Umbilical cord (tissue), 2 donors: ENCODE measurements at places on chromosomes 1 and 21.

DNA sequence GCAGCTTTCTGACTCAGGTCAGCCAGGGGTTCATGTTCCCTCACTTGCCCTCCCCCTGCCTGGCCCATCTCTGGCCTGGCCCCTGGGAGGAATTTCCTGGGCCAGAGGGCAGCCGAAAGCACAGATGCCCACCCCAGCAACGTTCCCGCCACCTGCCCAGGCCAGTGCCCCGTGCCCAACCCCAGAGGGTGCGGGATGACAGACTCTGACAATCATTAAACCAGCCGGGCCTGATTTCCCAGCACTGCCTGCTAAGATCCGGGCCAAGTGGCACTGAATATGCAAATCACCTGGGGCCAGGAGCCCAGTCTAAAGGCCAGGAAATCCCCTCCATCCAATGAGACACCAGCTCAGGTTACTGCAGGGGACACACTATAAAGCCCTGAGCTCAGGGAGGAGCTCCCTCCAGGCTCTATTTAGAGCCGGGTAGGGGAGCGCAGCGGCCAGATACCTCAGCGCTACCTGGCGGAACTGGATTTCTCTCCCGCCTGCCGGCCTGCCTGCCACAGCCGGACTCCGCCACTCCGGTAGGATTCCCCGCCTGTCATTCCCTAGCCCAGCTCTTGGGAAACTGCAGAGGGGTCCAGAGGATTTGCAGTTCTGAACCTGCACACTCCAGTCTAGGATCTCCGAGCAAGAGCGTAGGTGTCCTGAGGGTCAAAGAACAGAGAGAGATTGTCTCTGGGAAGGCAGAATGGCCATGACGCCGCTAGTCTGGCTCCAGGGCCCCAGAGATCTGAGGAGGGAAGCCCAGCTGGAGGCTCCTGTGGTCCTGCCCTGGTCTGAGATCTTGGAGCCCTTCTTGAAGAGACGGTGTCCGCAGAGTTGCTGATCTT, at the start of gene ELF3:
TSS of gene ELF3 (plus strand) at position 408 of the 836 bp plus-strand sequence. CDS start 550 bp downstream, outside the sequence.
- DNase-seq, result peak; percentile 75

- DNase-seq, result no peak
Observed at GRCh38 chr1:162279136-162279498, 97.5 kb downstream of the SPATA46 start.

GRCh38 chr1:109040989-109041620, 797 bp downstream of the WDR47 start:
- DNase-seq, result peak; percentile 21

DNA sequence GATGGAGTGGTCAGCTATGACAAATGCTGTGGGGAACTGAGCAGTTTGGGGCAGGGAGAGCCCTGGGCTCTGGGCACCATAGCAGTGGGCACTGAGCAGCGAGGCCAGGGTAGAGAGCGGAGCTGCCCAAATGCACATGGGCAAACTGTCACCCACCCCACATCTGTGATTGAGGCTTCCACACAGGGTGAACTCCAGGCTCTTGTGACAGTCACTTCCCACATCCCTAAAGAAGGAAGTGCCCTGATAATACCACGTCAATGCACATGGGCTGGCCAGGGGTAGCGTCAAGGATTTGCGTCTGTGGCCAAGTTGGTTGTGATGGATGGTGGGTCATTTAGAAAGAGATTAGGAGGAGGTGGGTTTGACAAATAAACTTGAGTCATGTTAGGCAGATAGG, 2.6 kb upstream of the GUCA2B start:
- no peak for DNase-seq

DNA sequence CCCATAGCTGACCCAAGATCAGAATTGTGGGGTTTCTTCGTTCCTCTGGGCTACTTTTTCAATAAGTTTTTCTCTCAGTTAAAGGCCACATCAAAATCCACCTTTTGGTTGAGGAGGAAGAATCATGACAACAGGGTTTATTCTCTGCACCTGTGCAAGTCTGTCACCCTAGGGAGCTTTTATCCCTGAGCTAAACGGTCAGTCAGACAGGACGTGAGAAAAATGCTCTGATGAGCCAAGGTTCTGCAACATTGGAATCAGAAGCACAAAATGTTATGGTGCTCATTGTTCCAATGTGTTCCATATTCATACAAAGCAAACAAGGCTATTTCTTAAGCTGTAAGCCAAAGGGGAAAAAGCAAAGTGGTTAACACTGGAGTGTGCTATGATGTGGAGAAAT, 7.4 kb upstream of the ERICH3 start:
- DNase-seq, result no peak

DNA sequence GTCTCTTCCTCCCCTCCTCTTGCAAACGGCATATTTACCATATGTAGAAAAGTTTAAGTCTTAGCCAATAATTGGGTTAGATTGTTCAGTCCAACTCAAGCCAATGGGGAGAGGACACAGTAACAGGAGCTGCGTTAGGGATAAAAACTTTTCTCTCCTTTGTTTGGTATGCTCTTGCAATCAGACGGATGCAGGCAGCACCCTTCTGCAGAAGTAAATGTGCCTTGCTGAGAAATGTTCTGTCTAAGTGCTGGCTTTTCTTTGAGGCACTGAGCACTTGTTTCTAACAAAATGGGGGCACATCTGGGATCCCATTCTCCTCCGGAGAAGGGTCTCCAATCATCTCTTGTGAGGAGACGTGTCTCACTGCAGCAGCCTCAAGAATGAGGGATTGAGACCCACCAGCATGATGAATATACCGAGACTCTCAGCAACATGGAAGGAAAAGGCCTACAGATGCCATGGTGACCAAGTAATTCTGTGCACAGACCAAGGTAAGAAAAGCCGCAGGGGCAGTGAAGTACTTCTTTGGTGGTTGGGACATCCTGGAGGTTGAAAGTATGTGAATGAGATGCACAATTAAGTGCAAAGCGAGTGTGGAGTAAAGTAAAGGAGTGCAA, 20.7 kb upstream of the GNG4 start:
- no peak for DNase-seq

DNA sequence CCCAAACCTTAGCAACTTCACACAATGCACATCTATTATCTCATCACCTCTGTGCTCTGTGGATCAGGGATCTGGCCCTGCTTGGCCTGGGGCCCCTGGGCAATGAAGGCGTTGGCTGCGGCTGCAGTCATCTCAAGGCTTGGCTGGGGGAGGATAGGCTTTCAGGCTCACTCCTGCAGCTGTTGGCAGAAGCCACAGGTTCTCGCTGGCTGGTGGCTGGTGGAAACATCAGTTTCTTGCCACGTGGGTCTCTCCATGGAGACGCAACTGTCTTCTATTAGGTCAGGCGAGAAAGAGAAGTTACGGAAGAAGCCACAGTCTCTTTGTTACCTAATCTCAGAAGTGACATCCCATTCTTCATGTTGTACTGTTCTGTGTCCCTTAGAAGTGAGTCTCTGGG, 3.6 kb upstream of the NPPA start:
- DNase-seq, result no peak

- DNase-seq, result peak; percentile 86
Observed at GRCh38 chr1:64920941-64921589, 45.3 kb downstream of the JAK1 start.

DNA sequence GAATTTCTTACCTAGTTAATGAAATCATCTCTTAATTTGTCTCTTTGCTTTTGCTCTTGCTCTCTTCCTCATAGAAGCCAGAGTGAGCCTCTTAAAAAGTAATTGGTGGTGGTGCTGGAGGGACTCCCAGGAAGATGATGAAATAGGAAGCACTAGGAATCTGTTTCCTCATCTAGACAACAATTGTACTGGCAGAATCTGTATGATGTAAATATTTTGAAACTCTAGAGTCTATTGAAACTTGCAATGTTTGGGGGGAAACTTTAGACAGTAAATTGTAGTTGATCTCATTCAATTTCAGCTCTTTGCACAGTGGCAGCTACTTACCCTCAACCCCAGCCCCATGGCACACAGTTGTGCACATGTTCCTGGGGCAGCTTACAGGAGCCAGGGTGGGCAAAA, 10.6 kb downstream of the RGSL1 start:
- DNase-seq, result no peak

- peak; percentile 8 for DNase-seq
Observed at GRCh38 chr1:153192697-153193096, 10.5 kb upstream of the LELP1 start.

GRCh38 chr1:192869308-192869940, 60.6 kb downstream of the RGS2 start:
- no peak for DNase-seq

- DNase-seq, result no peak
Observed at GRCh38 chr1:214338212-214338611, 57.3 kb downstream of the SMYD2 start.

DNA sequence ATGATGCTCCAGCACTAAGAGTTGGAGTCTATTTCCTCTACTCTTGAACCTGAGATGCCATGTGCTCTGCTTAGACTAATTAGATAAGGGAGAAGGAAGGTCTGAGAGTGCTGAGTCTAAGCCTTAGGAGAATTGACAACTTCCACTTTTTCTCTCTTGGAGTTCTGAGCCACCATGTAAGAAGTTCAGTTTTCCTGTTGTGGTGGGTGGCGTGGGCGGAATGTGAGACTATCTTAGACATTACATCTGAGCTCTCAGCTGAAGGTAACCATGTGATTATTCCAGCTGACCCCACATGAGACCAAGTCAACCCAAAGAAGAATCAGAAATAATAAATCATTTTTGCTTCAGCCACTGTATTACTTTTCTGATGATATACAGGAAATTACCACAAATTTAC, 404.5 kb upstream of the LRRC7 start:
- no peak for DNase-seq

DNA sequence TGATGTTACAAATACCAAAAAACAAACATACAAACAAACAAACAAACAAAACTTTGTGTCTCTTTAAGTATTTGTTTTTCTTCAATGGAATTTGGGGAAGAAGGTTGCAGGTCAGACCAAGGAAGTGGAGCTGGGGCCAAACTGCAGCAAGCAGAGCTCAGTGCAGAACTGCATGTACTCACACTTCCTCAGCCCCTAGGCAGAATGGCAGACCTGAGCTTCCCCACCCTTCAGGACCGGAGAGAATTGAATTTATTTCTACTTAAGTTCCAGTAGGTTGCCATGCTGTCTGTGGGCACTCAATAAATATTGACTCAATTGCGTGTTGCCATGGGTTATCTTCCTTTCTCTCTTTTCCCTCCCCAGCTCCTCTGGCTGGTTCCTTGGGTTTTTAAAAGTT, 173.6 kb downstream of the PTGER3 start:
- DNase-seq, result no peak

GRCh38 chr1:58290685-58291372, 255.7 kb downstream of the OMA1 start:
- DNase-seq, result peak; percentile 78

- no peak for DNase-seq
Observed at GRCh38 chr1:24779689-24780464, 34.6 kb downstream of the CLIC4 start.

DNA sequence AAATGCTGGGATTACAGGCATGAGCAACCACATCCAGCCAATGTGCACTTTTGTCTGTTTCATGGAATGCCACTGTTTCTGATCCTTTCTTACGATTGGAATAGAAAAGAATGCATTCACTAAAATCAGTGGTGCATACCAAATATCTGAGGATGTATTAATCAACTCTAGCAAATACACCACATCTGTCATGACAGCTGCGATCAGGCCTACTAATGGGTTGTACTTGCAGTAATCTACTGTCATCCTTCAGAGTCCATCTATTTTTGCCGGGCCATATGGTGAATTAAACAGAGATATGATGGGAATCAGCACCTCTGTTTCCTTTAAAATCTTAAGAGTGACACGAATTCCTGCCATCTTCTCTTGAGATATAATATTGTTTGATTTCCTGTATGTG, 8.5 kb upstream of the USP1 start:
- DNase-seq, result no peak

GRCh38 chr1:193113258-193113991, 8.2 kb upstream of the GLRX2 start:
- DNase-seq, result no peak

GRCh38 chr1:97210307-97210706, 488.7 kb downstream of the PTBP2 start:
- DNase-seq, result no peak

- no peak for DNase-seq
Observed at GRCh38 chr1:35319988-35320713, 51.6 kb downstream of the ZMYM4 start.

DNA sequence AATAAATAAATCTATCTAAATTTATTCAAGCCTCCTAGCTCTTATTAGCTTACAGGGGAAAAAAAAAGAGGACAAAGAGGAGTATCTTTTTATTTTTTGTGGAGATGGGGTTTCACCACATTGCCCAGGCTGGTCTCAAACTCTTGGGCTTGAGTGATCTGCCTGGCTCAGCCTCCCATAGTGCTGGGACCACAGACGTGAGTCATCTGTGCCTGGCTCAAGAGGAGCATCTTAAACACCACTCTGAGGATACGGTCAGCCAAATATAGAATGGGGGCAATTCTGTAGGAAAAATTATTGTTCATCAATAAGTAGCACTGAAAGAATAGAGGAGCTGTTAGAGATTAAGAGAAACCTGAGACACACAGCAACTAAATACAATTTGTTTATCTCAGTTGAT, 24.1 kb downstream of the SLC45A3 start:
- DNase-seq, result no peak

DNA sequence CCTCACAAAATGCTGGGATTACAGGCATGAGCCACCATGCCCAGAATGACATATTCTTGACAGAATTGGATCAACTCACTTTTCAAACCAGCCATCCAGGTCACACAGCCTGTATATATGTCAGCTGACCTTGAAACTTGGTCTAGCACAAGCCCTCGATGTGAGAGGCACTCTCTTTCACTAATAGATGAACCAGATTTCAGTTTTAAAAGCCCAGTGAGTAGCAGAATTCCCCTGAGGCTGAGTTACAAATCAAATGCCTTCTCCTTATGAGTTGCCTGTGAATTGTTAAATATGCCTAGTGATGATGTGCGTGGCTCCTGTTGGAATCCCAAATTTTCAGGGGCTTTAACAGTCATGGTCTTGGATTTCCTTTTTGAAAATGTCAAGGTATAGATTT, 88.7 kb downstream of the CD247 start:
- DNase-seq, result no peak

DNA sequence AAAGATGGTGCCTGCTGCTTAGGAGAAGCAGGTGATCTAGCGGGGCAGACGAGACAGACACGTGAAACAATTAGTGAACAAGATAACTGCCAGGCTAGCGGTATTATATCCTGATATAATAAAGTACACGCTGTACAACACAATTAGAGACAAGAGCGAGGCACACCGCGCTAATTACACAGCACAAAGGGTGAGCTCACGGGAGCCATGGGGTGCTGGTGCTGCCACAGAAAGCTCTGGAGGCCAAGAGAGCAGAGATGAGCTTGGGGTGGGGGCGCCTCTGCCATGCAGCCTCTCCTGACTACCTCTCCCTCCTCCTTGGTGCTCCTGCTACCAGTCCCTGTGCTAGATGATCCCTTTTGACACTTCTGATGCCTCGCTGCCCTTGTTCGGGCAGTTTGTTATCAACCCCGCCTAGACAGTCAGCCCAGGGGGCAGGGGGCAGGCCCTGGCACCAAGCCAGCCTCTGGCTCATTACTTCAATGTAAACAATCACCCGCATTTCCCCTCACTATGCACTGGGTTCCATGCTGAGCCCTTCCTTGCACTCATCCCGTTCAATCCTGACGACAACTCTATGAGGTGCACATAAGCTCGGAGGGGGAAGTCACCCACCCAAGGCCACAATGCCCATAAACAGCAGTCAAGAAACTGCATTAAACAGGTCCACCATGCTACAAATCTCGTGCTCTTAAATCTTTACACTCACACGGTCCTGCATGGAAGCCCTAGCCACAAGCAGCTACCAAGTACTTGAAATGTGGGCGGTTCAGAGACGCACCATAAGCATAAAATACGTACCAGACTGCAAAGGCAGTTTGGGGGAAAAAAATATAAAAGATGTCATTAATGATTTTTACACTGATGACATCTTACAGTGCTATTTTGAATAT, 103.0 kb downstream of the SSBP3 start:
- DNase-seq, result no peak

GRCh38 chr1:67850151-67850551, 16.9 kb upstream of the GNG12 start:
- peak; percentile 60 for DNase-seq
